ENCODE measurements at places on chromosomes 7 and 10. TPM values are rescaled to one million over a fixed set of nuclear protein-coding genes. Genes with fewer than 3 reads are reported as not detected.

Gene MOGAT3
- total RNA-seq, result not detected

Gene LRRC4
- 18.4 TPM for total RNA-seq

Gene CRTAC1
- total RNA-seq, result 11.2 TPM

Gene PTPN12
- total RNA-seq, result 136 TPM

Gene NDUFA5
- total RNA-seq, result 154 TPM

Gene NFKB2
- total RNA-seq, result 2.2 TPM

Gene FANK1
- 2.5 TPM for total RNA-seq

Gene KDM7A
- 18.6 TPM for total RNA-seq

Gene KNDC1
- total RNA-seq, result 5.9 TPM

Gene PLXDC2
- total RNA-seq, result 12.5 TPM

Gene ARHGEF35
- 0.78 TPM for total RNA-seq

Gene SLC16A12
- 4.1 TPM for total RNA-seq

Gene GOLGA7B
- 11.9 TPM for total RNA-seq

Gene GPR37
- 24.3 TPM for total RNA-seq

Gene MALRD1
- total RNA-seq, result 3.6 TPM

Gene AKR1C4
- total RNA-seq, result not detected

Gene NUDT5
- total RNA-seq, result 22.0 TPM

Gene TCAF2
- total RNA-seq, result 0.78 TPM

Gene CHN2
- total RNA-seq, result 76.3 TPM

Gene OR6B1
- total RNA-seq, result not detected

Gene CFAP58
- 0.62 TPM for total RNA-seq

Gene FBXO24
- total RNA-seq, result 0.16 TPM

Gene FLNC
- 3.6 TPM for total RNA-seq

Measured in occipital lobe (tissue), 3 donors.